ENCODE measurements at places on chromosomes 5 and 9.

DNA sequence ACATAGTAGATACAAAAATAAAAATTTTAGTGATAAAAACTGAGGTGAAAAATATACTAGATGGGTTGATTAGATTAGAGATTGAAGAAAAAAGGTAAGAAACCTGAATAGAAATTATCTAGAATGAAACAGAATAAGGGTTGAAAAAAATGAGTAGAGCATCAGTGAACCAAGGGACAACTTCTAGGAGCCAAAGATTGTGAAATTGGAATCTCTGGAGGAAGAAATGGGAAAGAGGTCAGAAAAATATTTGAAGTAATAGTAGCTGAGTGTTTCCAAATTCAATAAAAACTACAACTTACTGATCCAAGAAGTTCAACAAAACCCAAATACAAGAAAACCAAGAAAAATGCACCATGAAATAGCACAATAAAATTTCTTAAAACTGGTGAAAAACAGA lies 116.6 kb upstream of the STARD4 start:
- no peak for DNase-seq

- no peak for DNase-seq
Observed at GRCh38 chr5:10620346-10620745, 56.5 kb downstream of the ANKRD33B start.

DNA sequence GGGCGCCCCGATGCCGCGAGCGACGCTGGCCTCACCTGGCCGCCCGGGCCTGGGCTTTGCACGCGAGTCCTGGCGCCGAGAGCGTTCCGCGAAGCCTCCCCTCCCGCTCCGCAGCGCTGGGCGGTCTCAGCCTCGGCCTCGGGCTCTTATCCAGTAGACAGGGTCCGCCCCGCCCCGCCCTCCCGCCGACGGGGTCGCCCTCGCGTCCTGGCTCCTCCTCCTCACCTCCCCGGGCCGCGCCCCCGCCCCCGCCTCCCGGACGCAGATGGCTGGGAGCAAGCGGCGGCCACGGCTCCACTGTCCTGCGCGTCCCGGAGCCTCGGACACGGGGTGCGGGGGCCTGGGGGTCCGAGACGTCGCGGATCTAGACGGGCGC lies at the start of gene SLC6A3:
Gene SLC6A3, minus strand, starts transcription at position 128 of the 376 bp plus-strand sequence. CDS start 2,243 bp downstream, outside the sequence.
- peak; percentile 84 for DNase-seq

DNA sequence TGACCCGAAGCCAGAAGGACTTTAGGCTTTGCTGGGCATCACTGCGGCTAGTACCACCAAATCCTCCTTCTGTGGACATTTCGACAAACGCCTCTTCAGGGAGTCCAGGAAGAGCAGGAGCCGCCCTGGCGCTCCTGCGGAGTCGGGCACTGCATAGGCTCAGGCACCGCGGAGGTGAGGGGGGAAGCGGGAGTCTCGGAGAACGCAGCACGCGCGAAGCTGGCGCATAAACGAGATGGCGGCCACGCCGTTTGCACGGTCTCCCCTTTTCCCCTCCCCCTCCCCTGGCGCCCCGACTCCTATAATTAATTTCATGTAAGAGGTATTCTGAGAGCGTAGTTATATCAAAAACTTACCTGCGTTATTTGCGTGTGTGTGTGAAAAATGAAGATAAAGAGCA lies 137.8 kb upstream of the GAS1 start:
- DNase-seq, result no peak

DNA sequence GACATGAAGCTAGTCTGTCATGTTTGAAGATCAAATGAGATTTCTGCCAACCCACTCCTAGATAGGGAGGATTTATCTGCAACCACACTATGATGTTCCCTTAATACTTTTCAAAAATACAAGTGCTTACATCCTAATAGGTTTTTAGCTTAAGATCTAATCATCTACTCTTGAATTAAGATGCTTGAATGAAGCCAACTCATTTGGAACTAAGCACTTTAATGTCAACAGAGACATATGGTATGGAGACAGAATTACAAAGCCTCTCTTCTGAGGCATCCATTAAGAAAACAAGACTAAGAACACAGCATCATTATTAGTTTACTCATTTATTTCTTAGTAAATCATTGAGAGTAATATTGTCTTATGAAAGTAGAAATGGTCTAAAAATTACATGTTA lies 139.3 kb upstream of the NFIB start:
- DNase-seq, result no peak

DNA sequence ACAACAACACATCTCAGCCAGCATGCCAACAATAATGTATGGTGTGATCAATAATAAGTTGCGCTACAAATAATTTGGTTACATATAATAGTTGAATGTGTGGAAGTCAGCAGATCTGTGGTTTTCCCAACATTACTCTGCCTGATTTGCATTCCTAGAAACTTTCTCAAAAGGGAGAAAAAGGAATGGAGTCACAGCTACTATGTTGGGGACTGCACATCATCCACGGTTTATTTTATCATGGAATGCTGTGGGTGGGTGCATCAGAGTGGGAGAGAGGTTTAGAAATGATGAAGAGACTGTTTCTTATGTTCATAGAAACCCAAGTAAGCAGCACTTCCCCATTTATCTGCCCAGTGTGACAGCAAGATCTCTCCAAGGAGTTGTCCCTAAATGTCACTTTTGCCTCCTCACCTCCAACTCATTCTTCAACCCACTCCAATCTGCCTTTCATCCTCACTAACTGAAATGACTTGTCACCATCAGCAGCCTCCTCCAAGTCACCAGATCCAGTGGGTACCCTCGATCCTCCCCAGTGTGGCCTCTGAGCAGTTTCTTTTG lies 2.8 kb upstream of the SPOCK1 start:
- DNase-seq, result no peak

GRCh38 chr5:593511-593910 lies 18.6 kb upstream of the CEP72 start:
- DNase-seq, result no peak

- no peak for DNase-seq
Observed at GRCh38 chr5:58854441-58854840, 271.6 kb downstream of the RAB3C start.

DNA sequence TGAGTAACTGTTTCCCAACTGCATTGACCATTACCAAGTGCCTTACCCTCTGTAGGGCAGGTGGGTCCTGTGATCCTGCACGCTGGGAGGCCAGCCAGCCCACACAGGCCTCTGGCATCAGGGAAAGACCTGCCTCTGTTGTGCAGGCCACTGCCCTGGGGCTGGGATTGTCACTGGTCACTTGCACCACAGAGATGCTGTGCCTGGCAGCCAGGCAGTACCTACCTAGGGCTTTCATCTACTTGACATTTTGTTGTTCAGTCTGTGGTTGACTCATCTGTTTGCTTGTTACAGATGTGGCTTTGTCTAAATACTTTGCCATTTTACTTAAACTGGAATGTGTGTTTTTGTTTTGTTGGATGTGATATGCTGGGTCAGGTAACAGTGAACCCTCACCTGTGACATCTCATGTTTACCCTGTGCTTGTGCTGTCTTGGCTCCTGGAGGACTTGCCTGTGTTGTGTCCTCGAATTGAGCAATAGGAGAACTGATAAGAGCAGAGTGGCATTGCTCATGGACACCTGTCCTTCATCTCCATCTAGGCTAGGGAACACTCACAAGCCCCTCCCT lies 32.8 kb downstream of the SECISBP2 start:
- DNase-seq, result no peak

DNA sequence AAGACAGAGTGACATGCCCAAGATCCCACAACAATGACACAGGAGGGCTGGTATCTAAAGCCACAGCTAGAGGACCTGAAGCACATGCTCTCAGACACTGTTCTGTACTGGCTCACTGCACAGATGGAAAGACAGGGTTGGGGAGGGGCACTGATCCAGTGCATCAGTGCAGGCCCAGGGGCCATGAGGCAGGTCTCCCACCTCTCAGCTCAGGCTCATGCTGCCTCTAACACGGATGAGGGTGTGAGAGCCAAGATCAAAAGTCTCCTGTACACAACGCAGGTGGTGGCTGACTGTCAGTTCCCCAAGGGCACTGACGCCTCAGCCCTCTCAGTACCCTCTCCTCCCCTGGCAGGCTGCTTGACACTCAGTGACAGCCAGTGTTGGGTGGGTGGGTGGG lies 10.9 kb downstream of the RAPGEF1 start:
- no peak for DNase-seq

- DNase-seq, result no peak
Observed at GRCh38 chr9:129929496-129930125, 94.4 kb downstream of the USP20 start.

GRCh38 chr5:64954518-64954917 lies 185.8 kb downstream of the CWC27 start:
- no peak for DNase-seq

DNA sequence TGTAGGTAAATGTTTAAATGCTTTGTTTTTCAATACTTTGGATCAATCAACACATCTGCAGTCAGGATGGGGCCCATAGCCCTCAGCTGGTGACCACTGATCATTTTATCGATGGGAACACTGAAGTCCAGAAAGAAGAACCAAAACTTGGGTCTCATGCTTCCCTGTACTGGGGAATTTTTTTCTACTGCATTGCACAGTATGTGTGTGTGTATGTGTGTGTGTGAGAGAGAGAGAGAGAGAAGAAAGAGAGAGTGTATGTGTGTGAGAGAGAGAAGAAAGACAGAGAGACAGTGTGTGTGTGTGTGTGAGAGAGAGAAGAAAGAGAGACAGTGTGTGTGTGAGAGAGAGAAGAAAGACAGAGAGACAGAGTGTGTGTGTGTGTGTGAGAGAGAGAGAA lies 202.9 kb upstream of the MSX2 start:
- no peak for DNase-seq

GRCh38 chr9:113741886-113742854 lies 133.9 kb upstream of the ZNF618 start:
- peak; percentile 47 for DNase-seq

DNA sequence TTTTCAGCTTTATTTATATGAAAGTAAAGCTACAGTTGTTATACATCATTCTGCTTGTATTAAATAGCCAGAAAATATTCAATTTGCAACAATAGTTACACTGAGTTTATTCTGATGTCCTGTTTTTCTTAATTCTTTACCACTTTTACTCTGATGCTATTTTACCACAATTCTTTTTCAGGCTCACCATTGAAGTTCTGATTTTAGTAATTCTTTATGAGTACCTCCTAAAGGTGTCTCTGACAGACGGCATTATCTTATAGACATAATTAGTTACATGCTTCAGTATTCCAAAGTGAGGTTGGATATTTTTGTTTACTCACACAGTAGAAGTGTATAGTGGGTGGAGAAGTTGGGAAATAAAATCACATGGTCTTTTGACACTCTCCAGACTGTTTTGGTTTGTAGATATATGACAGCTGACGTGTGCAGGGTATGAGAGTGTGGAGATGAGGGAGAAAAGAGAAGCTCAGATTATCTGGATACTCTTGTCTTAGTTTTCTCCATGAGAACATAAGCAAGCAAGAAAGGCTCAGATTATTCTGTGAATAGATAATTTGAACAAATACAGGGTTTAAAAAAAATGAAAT lies 97.4 kb downstream of the FBXO4 start:
- no peak for DNase-seq

- DNase-seq, result no peak
Observed at GRCh38 chr9:88216126-88216995, 78.1 kb upstream of the SPATA31C2 start.

GRCh38 chr9:2838371-2839000 lies 5.4 kb downstream of the PUM3 start:
- no peak for DNase-seq

GRCh38 chr5:124466011-124466410 lies 280.4 kb downstream of the ZNF608 start:
- no peak for DNase-seq

GRCh38 chr9:5947912-5948311 lies 57.2 kb downstream of the MLANA start:
- no peak for DNase-seq

- no peak for DNase-seq
Observed at GRCh38 chr5:135329066-135329912, 69.7 kb downstream of the MACROH2A1 start.

DNA sequence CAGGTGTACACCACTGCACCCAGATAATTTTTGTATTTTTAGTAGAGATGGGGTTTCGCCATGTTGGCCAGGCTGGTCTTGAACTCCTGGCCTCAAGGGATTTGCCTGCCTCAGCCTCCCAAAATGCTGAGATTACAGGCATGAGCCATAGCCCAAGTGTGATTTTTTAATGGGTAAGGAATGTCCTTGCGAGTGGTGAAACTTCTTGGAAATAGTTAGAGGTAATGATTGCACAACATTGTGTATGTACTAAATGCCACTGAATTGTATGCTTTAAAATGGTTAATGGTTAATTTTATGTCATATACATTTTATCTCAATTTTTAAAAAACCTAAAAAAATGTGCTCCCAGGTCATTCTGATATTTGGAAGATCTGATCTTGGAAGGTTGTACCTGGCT lies 59.9 kb upstream of the IL6ST start:
- DNase-seq, result no peak

GRCh38 chr9:69079186-69079585 lies 43.6 kb downstream of the FXN start:
- DNase-seq, result no peak

DNA sequence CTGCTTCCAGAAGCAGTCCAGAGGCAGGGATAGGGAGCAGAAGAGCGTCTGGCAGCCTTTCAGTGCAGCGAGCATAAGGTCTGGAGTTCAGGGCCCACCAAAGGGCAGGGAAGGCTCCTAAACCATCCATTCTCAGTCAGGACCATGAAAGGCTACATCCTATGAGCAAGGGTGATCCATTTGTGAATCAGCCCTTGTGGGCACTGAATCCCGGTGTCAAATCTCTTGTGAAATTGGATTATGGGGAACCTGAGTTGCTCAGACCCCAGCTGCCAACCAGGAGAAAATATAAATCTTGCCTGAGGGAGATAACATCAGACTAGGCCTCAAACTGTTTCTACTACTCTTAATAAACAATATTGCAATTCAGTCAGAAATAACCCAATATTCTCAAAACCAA lies 204.4 kb downstream of the SYK start:
- DNase-seq, result no peak

GRCh38 chr5:23466401-23466912 lies 41.0 kb upstream of the PRDM9 start:
- no peak for DNase-seq

DNA sequence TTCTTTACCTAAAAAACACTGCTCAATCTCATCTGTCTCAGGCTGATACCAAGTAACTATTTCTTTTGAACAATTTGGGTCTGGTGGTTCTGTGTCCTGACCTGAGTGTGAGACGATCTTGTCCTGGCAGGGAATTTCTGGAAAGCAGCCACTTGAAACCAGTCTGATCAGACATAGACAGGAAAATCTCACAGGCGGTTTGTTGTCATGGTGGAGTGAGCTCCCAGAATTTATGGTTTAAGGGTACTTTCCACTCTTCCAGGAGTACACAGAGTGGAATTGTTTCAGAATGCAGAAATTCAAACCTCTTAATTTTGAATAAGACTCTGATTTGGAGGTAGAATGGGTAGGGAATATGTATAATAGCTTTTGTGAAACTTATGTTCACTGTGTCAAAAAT lies 268.2 kb downstream of the ISL1 start:
- no peak for DNase-seq

DNA sequence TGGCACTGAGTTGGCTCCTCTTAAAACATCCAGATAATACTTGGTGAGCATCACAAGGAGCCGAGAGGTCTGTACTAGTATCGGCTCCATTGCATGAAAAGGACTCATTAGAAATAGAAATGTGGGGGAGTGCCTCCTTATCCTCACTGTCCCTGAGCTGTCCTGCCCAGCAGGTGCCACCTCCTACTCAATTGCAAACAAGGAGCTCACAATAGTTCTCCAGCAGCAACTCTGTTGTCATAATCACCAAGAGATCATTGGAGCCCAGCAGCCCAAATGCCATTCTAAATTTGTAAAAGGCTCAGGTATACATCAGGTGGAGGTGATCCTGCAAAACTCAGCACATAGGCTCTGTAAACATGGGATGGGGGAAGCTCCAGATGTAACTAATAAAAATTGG lies 99.1 kb downstream of the PLK2 start:
- DNase-seq, result no peak

Measured in H1 (cell line).